Activated T-cell treated with anti-CD3 and anti-CD28 coated beads, Interleukin-2, amount 50 U/mL, for 1 hour (primary cell): ENCODE measurements at places on chromosomes 5 and 9.
A peak's percentile ranks its signal among the peaks of the same experiment; 100 is the strongest.

DNA sequence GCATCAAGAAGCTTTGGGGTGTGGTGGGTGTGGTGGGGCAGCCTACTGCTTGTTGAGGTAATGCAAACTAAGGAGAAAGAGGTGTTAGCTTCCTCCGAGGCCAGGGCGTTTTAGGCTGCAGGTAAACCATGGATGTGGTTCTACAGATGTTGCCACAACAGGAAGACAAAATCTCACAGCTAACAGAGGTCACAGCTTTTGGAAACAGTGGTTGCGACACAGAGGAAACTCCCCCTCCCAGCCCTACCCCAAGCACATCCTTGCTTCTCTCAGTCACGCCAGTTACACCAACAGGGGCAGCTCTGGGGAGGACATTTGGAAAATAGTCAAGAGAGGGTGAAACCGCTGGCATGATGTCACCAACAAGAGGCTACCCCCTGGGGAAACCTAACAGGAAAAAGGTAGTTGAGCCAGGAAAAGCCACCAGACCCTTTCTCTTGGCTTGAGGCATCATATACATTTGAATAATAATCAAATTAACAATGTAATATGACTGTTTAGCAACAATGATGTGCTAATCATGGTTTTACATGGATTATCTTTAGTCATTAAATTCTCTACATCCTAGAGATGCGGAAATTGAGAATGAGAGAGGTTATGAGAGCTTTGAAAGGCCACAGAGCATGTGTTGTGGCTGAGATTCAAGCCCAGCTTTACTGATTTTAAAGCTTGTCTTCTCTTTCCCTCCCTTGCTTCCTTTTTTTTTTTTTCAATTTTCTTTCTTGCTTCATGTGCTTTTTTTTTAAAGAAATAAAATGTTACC is 82.2 kb upstream of the IL12B start:
- peak; percentile 63 for DNase-seq

GRCh38 chr5:175223291-175223690 is 220.7 kb downstream of the DRD1 start:
- DNase-seq: no peak

- peak; percentile 42 for DNase-seq
Measured at GRCh38 chr5:151315998-151316597, 12.5 kb upstream of the SLC36A3 start.

- peak; percentile 8 for DNase-seq
Measured at GRCh38 chr5:432201-432927, 10.6 kb upstream of the EXOC3 start.

DNA sequence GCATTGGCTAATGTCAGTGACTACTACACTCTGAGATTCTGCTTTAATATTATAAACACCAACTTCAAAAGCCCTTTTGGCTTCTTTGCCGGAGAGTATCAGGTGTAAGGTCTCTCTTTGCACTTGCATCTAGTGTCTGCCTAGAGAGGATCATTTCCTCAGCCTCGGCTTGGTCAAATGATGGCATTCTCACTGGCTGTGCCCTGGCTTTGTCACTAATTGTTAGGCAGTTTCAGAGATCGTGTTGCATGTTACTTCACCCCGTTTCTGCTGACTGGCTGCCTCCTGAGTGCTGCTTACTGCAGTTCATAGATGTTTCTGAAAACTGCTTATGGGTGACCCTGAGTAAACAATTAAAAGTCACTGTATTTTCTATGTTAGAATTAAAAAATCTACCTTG is 48.8 kb downstream of the SLC1A3 start:
- DNase-seq: no peak

GRCh38 chr5:1638658-1639400 is 115.1 kb upstream of the LPCAT1 start:
- DNase-seq: no peak

DNA sequence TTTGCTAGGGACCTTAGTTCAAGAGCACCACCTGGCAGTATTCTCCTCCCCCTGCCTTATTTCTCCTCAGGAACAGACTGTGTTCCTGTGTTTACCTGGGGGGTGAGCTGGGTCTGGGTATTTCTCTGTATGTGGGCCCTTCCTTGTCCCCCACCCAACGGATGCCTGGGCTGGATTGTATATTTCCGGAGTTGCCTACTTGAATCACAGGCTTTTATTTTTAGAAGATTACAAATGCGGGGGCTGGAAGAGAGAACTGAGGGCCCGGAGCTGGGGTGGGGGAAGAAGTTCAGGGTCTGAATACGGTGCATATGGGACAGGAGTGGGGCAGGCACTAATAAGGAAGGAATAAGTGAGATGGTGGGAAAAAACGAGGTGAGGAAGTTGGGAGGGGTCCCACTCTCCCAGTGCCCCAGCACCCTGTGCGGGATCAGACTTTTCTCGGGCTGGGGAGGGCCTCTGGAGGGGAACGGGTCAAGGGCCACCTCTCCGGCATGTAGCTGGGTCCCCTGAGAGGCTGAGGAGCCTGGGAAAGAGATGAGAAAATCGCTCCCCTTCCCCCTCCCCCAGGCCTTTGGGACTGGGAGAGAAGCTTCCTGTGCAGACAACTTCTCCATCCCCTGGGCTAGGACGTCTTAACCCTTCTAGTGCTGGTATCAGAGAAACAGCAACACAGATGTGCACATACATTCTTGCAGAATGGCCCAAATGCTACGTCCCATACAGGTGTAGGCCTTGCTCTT is 42.1 kb downstream of the PCDH1 start:
- no peak for DNase-seq

GRCh38 chr9:90559075-90560073 is 83.2 kb downstream of the DIRAS2 start:
- no peak for DNase-seq
